ENCODE measurements at places on chromosomes 12 and 14. TPM values are rescaled to one million over a fixed set of nuclear protein-coding genes. Genes with fewer than 3 reads are reported as not detected.

GRCh38 chr14:54312166-54312801, 84.5 kb upstream of the CDKN3 start:
- H3K4me1 ChIP-seq: peaks cover 23% of the 10 kb centered on the region
- no peaks in the 10 kb centered on the region for H3K36me3 ChIP-seq
- H3K27me3 ChIP-seq: no peaks in the 10 kb centered on the region
- H3K27ac ChIP-seq: peak overlapping the region; percentile 25
- H3K4me3 ChIP-seq: no peak overlapping the region
- peak; percentile 81 for DNase-seq

Gene NUDT4
- 161 TPM for total RNA-seq

DNA sequence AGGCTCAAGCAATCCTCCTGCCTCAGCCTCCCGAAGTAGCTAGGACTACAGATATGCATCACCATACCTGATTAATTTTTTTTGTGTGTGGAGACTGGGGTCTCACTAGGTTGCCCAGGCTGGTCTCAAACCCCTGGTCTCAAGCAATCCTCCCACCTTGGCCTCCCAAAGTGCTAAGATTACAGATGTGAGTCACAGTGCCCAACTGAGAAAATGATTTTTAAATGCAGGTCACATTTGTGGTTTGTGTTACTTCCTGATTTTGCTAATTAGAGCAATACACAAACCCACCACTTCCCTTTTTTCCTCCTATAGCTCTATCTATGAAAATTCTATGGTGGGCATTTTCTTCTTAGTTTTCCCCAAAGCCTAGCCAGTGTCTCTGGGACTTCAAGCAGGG, 45.5 kb upstream of the TMEM263 start:
- no peak overlapping the region for H3K4me3 ChIP-seq
- peaks cover 7% of the 10 kb centered on the region for H3K27me3 ChIP-seq
- H3K27ac ChIP-seq: no peak overlapping the region
- H3K36me3 ChIP-seq: no peaks in the 10 kb centered on the region
- no peak for DNase-seq

Gene SIX4
- total RNA-seq: 4.7 TPM

Gene ZNF385A
- total RNA-seq: 7.9 TPM

- no peak for DNase-seq
- no peak overlapping the region for H3K27ac ChIP-seq
- H3K36me3 ChIP-seq: no peaks in the 10 kb centered on the region
- H3K27me3 ChIP-seq: no peaks in the 10 kb centered on the region
Measured at GRCh38 chr12:50611021-50611744, 106.4 kb downstream of the DIP2B start.

DNA sequence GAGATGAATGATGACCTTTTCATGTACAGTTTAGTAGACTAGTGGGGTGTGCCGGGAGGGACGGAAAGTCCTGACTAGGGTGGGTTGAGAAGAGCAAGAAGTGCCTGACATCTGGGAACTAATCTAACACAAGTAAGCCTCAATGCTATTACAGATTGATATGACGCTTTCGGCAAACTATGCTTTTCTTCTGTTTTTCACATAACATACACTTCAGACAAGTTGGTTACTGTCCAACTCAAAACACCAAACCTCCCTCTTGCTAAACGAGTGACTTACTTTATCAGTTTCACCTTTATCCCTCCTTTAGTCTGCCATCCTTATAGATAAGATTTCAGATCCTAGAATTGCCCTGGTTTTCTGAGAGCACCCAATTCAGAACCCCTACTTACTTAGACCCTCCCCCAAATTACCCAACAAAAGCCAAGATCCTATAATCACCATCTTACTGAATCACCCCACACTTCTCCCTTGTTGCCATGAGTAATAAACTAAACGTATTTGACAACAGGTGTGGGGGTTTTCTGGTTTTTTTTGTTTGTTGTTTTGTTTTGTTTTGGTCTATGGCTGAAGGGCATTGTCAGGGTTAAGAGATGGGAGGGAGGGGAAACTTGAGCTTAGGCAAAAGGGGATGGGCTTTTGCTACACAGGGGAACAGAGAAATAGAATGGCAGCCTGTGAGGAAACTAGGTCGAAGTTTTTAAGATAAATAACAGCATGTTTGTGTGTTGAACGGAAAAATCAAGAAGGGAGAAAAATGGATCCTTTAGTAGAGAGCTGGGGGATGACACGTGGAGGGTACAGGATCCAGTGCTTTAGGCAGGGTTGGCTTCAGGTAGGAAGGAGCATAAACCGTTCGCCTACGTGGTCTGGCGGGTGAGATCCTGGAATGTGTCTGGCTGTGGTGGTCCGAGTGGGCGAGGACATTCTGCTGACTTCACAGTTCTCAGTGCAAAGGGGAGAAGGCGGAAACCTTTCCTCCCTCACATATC, 6.1 kb upstream of the PSMA3 start:
- H3K27me3 ChIP-seq: no peaks in the 10 kb centered on the region
- peak; percentile 6 for DNase-seq
- peaks cover 6% of the 10 kb centered on the region for H3K4me1 ChIP-seq
- H3K36me3 ChIP-seq: no peaks in the 10 kb centered on the region
- H3K27ac ChIP-seq: no peak overlapping the region

DNA sequence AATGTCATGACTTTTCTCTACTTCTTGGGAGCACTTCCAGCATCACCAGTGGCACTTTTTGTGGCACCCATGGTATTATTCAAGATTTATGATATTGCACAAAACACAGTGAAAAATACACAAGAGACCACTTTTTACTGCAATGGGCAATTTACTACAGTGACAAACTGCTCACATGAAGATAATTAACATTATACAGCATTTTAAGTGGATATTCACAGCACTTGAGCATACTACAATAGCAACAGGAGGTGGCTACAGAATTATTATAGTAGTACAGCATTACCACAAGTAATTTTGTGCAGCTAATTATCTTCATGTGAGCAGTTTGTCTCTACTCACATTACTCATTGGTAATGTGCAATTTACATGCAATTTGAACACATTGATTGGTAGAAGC, 18.3 kb downstream of the IL26 start:
- DNase-seq: no peak
- H3K27ac ChIP-seq: no peak overlapping the region
- H3K4me3 ChIP-seq: no peak overlapping the region
- H3K4me1 ChIP-seq: no peaks in the 10 kb centered on the region
- no peaks in the 10 kb centered on the region for H3K36me3 ChIP-seq
- H3K27me3 ChIP-seq: peaks cover 7% of the 10 kb centered on the region

- no peaks in the 10 kb centered on the region for H3K27me3 ChIP-seq
- H3K36me3 ChIP-seq: no peaks in the 10 kb centered on the region
- no peak overlapping the region for H3K4me3 ChIP-seq
- no peak for DNase-seq
- no peak overlapping the region for H3K27ac ChIP-seq
- peaks cover 36% of the 10 kb centered on the region for H3K4me1 ChIP-seq
Measured at GRCh38 chr12:52235001-52235764, 2.1 kb downstream of the KRT7 start.

DNA sequence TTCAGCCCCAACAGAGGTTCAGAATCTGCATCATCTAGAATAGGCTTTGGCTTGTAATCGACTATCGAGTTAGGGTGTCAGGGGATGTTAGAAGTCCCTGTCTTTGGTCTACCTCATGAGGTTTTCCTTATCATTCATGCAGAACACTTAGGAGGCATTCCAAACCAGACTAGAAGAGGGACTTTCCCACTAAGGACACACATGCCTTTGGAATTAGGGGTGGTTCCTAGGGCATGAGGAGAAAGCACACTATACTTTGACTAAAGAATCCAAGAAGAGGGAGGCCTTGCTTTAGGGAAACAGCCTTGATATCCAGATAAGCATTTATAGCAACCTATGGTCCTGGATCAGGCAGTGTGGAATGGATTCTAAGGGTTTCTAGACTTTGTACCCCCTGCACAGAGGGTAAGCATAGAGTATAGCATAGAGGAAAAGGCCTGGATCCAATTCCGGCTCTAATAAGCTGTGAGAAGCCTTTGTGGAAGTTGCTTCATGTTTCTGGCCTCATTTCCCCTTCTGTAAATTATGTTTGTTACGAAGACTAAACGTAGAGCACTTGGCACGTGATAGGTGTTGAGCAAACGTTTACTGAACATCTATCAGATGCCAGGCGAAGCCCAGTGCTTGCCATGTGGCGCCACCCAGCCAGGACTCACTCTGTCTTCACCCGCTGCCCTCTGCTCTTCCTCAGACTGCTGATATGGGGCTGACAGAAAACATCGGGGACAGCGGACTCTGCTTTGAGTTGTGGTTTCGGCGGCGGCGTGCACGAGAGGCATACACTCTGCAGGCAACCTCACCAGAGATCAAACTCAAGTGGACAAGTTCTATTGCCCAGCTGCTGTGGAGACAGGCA, 13.2 kb downstream of the ZNF219 start:
- H3K4me1 ChIP-seq: no peaks in the 10 kb centered on the region
- no peak for DNase-seq
- no peak overlapping the region for H3K27ac ChIP-seq

Gene HRK
- not detected for total RNA-seq

DNA sequence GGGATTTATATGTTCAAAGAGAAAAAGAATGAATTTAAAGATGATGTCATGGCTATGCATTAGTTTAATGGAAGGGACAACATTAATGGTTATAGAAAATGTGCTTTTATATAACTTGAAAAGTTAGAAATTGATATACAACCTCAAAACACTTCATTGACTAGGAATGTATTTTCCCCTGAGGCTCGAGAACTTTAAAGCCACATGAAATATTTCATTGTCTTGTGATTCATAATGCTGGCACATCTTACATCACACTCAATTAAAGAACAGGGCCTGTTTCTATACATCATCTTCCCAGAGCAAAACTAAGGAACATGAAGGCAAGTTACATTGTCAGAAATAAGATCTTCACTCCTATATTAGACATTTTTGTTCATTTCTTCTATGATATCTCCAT, 35.2 kb upstream of the PAWR start:
- no peak overlapping the region for H3K4me3 ChIP-seq
- H3K4me1 ChIP-seq: no peaks in the 10 kb centered on the region
- H3K27ac ChIP-seq: no peak overlapping the region

GRCh38 chr12:130198026-130198662, 35.9 kb downstream of the FZD10 start:
- H3K4me3 ChIP-seq: no peak overlapping the region
- no peak for DNase-seq
- H3K4me1 ChIP-seq: no peaks in the 10 kb centered on the region
- H3K27me3 ChIP-seq: no peaks in the 10 kb centered on the region
- no peaks in the 10 kb centered on the region for H3K36me3 ChIP-seq

Gene MUCL1
- not detected for total RNA-seq

DNA sequence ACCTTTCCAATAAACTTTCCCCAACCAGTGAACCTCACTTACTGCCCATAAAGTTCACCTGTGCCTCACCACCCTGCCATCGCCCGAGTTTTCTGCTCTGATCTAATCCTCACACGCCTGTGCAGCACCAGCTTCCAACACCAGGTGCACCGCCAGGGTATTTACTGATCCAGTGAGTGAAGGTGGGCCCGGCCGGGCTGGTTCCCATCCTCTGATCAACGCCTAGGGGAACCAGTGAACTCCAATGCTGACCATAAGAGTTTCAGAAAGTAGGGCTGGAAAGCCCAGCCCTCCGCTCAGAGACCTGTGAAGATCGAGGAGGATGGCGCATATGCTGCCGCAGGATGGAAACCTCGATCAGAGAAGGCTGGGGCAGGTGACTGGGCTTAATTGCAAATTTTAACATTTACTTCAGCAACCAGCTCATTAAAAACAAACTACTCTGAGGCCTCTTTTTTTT, 685 bp upstream of the MYL6B start:
- peaks cover 21% of the 10 kb centered on the region for H3K4me1 ChIP-seq
- peak overlapping the region; percentile 78 for H3K4me3 ChIP-seq
- no peaks in the 10 kb centered on the region for H3K27me3 ChIP-seq

DNA sequence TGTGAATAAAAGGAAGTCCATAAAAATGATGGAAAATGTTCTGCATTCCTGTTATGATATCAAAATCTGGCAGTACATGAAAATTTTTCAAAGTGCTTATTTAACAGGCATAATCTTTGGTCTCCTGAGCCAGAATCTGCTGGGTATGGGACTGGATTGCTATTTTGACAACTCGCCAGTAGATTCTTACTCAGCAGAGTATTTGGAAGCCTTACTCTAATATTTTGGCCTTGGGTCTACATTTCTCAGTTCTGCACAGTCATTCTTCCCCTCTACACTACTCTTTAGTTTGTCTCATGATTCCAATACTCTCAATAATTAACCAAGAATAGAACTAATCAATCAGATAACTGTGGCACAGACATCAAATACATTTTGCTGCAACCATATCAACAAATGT, 1.1 kb upstream of the SLCO1B1 start:
- H3K4me3 ChIP-seq: no peak overlapping the region
- no peak for DNase-seq
- H3K27me3 ChIP-seq: no peaks in the 10 kb centered on the region
- no peaks in the 10 kb centered on the region for H3K36me3 ChIP-seq
- no peak overlapping the region for H3K27ac ChIP-seq

Gene GLIPR1L1
- total RNA-seq: not detected

Gene IQSEC3
- total RNA-seq: not detected

DNA sequence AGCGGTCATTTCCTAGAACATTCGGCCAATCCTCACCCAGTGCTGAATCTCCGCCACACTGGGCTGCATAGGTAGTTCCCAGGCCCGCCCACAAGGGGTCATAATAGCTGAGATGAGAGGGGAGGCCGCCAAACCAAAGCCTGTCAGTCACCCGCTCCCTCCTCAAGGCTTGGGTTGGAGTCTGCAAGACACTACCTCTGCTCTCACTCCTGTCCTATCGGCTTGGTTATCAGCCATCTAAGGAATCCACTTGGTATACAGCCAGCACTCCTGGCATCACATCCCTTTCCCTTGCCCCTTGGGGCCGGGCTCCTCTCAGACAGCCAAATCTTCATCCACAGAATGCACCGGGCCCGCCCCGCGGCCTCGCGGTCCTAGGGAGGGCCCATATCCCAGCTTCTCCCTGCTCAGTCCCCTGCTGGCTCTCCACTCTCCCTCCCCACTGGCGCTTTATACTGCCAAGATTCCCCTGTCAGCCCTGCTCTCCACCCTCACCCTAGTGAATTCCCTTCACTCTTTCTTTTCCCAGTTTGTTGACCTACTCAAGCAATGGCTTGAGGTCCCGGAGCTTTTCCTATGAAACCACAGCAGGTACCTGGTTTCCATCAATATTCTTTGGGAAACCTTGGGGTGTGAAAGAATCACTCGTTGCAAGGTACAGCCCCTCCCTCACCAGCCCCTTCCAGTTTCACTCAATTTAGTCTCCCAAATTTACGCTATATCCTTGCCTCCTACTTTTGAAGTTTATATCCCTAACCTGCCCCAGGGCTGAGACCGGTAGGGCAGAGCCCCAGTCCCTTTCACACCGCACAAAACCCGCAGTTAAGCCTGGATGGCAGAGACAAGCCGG, 1.4 kb downstream of the IFFO1 start:
- H3K4me1 ChIP-seq: peaks cover 44% of the 10 kb centered on the region
- H3K4me3 ChIP-seq: peak overlapping the region; percentile 86
- H3K27ac ChIP-seq: peak overlapping the region; percentile 15
- H3K36me3 ChIP-seq: peaks cover 16% of the 10 kb centered on the region
- no peaks in the 10 kb centered on the region for H3K27me3 ChIP-seq

- H3K4me1 ChIP-seq: no peaks in the 10 kb centered on the region
- H3K27me3 ChIP-seq: no peaks in the 10 kb centered on the region
- H3K36me3 ChIP-seq: no peaks in the 10 kb centered on the region
- no peak overlapping the region for H3K27ac ChIP-seq
- no peak overlapping the region for H3K4me3 ChIP-seq
Measured at GRCh38 chr12:9745199-9745598, 12.3 kb upstream of the CLECL1 start.

Gene CD163
- not detected for total RNA-seq

GRCh38 chr14:88871429-88871828, 47.0 kb downstream of the TTC8 start:
- H3K27me3 ChIP-seq: no peaks in the 10 kb centered on the region
- H3K27ac ChIP-seq: no peak overlapping the region
- no peaks in the 10 kb centered on the region for H3K36me3 ChIP-seq
- no peak for DNase-seq
- H3K4me3 ChIP-seq: no peak overlapping the region

Gene GARIN6
- not detected for total RNA-seq

Gene TEAD4
- total RNA-seq: 46.0 TPM
